Amniotic stem cell (primary cell): ENCODE measurements at places on chromosomes 3 and 15.

GRCh38 chr15:92524161-92524560 is 130.5 kb downstream of the ST8SIA2 start:
- no peak for DNase-seq

- no peak for DNase-seq
These were observed at the start of gene CTSH for GRCh38 chr15:78944669-78945407. CTSH (minus strand) TSS chr15:78945046; CDS start chr15:78944981, 65 bp downstream.

DNA sequence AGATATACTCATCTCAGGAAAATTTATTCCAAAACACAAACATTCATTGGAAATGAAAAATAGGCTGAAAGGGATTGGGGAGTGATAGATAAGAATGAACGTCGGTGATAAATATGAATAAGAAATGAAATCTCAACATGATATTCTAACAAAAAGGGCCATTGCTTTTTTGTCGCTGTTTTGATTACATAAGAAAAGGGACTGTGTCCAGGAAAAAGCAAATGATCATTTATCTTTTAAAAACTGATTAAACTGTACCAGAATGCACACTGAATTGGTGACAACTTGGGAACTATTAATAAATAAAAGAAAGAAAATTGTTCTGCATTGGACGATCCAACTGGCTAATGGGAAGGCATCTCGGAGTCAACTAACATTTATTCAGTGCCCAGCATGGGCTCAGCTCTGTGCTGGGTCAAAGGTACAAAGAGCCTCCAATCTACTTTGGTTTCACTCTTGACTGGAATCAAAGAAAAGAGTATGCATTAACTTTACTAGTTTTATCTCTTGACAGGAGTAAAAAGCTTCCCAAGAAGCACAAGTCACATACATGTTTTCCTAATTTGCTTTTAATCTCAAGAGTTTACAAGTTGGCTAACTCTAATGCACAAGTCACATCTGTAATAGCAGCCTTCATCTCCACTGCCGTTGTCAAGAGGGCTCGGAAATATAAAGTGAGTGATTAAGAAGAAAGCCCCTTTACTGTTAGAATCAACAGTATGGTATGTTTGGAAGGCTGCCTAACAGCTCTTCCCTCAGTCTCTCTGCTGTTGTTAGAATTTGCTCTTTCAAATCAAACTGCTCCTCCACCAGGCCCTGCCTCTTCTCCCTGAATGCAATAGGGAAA is 280.0 kb downstream of the IGSF11 start:
- DNase-seq = no peak

GRCh38 chr15:86021281-86022264 is 58.1 kb upstream of the AGBL1 start:
- DNase-seq = no peak
